ENCODE measurements at places on chromosomes 2 and 18.

- no peak for DNase-seq
Observed at GRCh38 chr2:78540255-78540654, 485.2 kb upstream of the REG3G start.

DNA sequence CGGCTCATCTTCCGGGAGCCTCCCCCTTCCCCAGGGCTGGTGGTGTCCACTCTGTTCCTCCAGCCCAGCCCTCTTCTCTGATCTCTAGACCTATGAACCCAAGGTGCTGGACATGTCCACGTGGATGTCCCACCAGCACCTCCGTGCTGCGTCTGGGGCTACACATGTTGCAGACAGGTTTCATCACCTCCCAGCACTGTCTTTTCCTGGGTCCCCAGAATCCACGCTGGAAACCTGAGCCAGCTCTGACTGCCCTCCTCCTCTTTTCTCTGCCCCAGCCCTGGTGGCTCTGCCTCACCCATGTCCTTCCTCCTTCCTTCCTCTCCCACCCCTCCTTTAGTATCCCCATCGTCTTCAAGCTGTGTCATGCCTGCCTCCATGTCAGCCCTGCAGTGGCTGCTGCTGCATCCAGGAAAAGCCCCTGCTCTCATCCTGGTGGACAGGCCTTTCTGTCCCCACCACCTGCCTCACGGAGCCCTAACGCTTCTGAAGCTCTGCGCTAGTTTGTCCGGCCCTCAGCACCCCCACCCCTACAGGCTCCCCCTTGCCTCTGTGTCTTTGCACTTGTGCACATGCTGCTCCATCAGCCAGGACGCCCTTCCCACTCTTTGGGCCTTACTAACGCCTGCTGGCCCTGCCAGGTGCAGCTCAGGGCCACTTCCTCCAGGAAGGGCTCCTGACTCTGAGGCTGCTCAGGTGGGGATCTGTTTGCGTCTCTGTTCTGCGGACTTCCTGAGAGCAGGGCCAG, 105.9 kb downstream of the DYSF start:
- no peak for DNase-seq

DNA sequence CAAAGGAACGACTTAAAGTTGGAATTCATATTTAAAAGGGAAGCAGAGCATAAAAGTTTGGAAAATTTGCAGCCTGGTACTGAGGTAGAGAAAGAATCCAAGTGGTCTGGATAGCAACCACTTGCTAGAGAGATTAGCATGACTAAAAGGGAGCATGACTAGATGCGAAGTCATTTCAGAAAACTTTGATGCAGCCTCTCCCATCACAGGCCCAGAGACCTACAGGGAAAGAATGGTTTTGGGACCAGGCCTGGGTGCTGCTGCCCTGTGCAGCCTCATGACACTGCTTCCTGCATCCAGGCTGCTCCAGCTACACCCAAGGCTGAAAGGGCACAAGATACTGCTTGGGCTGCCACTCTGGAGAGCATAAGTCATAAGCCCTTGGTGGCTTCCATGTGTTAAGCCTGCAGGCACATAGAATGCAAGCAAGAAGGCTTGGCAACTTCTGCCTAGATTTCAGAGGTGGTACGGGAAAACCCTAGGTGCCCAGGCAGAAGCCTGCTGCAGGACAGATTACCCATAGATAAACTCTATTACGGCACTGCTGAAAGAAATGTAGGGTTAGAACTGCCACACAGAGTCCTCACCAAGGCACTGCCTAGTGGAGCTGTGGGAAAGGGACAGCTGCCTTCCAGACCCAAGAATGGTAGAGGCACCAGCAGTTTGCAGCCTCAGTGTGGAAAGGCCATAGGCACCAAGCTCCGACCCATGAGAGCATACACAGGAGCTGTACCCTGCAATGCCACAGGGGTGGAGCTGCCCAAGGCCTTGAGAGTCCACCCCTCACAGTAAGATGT, 12.6 kb upstream of the CHN1 start:
- DNase-seq: no peak

GRCh38 chr2:188295067-188295685, 3.5 kb downstream of the GULP1 start:
- DNase-seq: no peak

GRCh38 chr2:233556881-233557736, 9.5 kb downstream of the USP40 start:
- no peak for DNase-seq

GRCh38 chr2:55357927-55358326, 61.7 kb downstream of the CCDC88A start:
- no peak for DNase-seq

DNA sequence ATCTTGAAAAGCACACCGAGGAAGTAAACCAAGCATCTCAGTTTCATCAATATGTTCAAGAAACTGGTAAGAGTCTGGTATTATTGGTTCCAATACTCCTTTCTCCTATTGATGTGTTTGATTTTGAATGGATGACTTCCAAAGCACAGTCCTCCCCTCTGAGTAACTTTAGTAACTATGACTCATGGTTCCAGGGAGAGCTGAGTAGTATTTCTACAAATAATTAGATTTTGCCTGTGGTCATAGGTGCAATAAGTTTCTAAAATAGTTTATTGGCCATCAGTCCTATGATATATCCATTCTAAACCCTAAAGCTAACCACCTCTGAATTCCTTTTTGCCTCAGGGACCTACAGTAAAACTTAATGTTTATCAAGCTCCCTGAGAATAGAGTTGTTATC, 352.4 kb downstream of the XIRP2 start:
- DNase-seq: no peak

GRCh38 chr2:10172033-10172871, 49.7 kb downstream of the RRM2 start:
- no peak for DNase-seq

GRCh38 chr2:194116861-194117260, 1540.2 kb upstream of the SLC39A10 start:
- DNase-seq: no peak

DNA sequence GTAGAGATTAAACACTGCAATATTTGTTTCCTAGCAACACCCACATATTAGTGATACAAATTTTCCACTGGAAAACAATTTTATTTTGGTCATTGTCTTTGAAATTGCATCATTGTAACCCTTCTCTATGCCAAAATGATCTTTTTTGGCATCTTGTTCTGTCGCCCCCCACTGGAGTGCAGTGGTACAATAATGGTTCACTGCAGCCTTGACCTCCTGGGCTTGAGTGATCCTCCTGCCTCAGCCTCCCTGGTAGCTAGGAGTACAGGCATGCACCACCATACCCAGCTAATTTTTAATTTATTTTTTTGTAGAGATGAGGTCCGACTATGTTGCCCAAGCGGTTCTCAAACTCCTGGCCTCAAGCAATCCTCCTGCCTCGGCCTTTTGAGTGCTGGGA, 117.4 kb downstream of the PIK3C3 start:
- DNase-seq: no peak

GRCh38 chr2:102376052-102376591, 20.5 kb downstream of the IL18R1 start:
- no peak for DNase-seq

DNA sequence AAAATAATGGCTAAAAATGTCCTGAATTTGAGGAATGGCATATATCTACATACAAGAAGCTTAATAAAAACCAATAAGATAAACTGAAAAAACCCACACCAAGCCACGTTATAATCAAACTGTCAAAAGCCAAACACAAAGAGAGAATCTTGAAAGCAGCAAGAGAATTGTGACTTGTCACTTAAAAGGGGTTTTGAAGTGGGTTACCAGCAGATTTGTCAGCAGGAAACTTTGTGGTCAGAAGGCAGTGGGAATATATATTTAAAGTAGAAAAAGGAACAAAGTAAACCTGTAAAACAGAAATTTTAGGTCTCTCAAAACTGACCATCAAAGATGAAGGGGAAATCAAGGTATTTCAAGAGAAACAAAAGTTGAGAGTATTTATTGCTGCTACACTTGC, 171.9 kb upstream of the CNTNAP5 start:
- DNase-seq: no peak

DNA sequence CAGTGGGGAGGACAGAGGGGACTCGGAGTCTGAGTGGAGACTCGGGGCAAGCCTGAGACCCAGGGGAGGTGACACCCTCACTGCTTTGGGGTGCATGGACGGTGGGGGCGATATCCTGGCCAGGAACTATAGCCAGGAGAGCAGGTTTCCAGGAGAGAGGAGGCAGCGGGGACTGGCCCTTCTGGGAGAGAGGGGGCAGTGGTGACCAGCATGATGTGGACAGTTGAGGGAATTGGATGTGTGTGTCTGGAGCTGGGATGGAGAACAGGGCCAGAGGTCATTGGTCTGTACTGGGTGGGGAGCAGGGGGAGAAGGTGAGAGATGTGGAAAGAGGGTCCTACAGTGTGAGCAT, 63.6 kb downstream of the ACKR3 start:
- DNase-seq: no peak

DNA sequence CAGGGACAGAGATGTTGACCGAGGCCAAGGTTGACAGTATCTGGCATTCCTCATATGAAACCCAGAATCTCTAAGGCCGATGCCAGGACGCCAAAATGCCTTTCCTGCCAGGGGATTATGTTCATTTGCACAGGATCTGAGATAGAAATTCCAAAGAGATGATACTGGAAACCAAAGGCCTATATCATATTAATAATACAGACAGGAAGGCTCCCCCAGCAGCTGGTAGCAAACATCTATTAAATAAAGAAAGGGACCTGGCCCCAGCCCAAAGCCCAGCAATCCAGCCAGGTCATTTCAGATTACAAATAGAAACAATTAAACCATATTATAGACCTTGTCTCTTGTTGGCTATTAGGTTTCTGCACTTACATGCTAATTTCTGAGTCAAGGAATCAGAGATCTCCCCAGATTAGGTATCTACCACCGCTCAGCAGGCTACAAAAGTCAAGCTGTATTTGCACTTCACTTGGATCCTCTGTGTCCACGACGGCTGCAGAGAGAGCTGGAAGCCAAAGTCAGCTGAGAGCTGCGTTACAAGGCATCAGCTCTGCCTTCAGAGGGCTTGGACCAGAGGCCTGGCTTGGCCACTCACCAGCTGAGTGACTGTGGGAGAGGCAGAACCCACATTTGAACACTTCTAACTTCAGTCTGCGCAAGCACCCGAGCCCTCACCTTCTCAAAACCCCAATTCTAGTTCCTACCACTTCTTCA, 269.3 kb upstream of the SIX2 start:
- no peak for DNase-seq

DNA sequence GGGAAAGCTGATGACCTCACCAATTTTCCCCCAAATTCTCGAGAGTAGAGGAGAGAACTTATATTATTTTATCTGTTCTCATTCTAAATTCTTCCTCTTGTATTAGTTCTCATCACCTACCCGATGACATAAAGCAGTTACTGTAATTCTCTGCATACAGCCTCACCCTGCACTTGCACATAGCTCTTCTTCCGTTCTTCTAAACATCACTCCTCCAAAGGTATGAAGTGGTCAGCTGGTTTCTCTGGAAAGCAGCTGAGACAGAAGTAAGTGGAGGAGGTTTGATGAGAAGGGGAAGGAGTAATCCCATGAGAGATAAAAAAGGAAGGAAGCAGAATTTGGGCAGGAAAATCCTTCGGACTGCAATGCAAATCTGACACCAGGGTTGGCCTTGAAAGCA, 39.0 kb downstream of the FBXO48 start:
- no peak for DNase-seq

DNA sequence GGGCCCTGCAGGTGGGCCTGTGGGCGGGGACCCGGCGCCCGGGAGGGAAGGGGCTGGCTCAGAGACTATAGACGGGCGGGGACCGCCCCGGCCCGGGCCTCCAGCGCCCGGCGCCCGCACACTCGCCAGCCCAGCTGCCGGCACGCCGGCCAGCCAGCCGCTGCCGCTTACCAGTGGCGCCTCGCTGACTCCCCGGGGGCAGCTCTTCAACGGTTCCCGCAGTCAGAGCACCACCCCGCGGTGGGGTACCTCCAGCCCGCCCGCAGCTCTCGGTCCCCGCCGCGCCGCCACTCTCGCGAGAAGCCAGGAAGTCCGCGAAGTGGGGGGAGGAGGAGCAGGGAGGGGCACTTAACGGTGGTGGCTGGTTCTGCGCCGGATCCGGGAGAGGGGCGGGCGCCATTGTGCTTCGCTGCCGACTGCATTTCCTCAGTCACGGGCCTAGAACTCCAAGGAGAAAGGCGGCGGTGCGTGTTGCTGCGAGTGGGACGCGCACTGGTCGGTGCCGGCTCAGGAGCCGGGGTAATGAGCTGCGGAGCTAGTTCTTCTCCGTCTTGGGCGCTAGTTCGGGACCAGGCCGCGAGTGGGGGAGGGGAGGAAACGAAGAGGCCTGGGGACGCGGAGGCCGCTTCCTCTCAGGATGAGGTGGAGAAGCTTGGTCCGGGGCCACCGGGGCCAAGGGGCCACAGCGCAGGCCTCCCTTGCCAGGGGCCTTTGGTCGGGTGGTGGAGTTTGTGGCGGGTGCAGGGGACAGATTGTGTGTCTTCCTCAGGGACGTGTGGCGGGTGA, at the start of gene MARCHF7:
Gene MARCHF7 (plus strand): TSS at position 364 of the 786 bp plus-strand sequence. CDS start 16,517 bp downstream, outside the sequence.
- peak; percentile 94 for DNase-seq

- no peak for DNase-seq
Observed at GRCh38 chr2:216119986-216120385, 10.8 kb downstream of the XRCC5 start.
